ENCODE measurements at places on chromosomes 1 and 21.

- no peak for DNase-seq
Observed at GRCh38 chr21:42374457-42374856, 8.1 kb upstream of the TFF1 start.

DNA sequence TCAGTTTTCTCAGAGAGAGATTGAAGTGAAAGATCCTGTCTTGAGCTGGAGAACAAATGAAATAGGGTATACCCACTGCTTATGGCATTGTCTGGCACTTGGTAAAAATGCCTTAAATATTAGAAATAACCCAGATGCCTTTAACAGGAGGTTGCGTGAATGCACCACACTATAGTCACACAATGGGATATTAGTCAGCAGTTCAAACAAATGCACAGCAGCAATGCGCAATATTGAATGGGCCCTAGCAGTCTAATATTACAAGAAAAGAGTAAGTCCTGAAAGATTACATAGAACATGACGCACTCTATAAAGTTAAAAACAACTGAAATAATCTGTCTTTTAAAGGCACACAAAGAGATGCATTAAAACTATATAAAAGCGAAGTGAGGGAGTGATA is 161.1 kb downstream of the EDEM3 start:
- DNase-seq: no peak

- DNase-seq: no peak
Observed at GRCh38 chr21:41059871-41060270, 108.1 kb upstream of the BACE2 start.

GRCh38 chr1:176795929-176796328 is 333.0 kb downstream of the PAPPA2 start:
- no peak for DNase-seq

- no peak for DNase-seq
Observed at GRCh38 chr1:11997081-11997850, 17.0 kb downstream of the MFN2 start.

DNA sequence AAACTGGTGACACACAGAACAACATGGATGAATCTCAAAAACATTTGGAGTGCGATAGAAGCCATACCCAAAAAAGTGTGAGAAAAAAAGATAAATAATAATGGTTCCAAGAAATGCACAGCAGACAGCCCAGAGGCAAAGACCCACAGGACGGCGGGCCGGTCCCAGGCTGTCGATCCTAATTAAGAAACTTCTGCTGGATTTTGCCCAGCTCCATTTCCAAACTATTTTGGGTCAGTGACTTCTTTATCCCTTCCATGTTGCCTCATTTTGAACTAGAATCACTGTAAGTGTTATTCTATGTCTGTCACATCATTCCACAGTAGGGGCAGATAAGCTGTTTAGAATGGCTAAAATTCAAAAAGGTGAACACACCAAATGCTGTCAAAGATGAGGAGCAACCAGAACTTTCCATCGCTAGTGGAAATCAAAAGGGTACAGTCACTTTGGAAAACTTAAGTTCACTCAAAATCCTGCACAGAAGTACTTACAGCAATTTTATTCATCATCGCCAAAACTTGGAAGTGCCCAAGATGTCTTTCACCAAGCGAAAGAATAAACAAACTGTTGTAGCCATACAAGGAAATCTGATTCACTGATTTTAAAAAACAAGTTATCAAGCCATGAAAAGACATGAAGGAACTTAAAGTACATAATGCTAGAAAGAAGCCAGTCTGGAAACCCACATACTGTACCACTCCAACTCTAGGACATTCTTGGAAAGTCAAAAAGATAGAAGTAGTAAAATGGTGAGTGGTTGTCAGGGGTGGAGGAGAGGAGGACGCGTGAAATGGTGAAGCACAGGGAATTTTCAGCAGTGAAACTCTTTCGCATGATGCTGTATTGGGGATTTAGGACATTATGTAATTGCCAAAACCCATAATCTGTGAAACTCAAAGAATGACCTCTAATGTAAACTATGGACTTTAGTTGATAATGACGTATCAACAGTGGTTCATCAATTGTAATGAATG is 7.5 kb downstream of the NBPF1 start:
- no peak for DNase-seq

- peak; percentile 92 for DNase-seq
Observed at GRCh38 chr1:207050480-207051190, 373 bp downstream of the YOD1 start.

DNA sequence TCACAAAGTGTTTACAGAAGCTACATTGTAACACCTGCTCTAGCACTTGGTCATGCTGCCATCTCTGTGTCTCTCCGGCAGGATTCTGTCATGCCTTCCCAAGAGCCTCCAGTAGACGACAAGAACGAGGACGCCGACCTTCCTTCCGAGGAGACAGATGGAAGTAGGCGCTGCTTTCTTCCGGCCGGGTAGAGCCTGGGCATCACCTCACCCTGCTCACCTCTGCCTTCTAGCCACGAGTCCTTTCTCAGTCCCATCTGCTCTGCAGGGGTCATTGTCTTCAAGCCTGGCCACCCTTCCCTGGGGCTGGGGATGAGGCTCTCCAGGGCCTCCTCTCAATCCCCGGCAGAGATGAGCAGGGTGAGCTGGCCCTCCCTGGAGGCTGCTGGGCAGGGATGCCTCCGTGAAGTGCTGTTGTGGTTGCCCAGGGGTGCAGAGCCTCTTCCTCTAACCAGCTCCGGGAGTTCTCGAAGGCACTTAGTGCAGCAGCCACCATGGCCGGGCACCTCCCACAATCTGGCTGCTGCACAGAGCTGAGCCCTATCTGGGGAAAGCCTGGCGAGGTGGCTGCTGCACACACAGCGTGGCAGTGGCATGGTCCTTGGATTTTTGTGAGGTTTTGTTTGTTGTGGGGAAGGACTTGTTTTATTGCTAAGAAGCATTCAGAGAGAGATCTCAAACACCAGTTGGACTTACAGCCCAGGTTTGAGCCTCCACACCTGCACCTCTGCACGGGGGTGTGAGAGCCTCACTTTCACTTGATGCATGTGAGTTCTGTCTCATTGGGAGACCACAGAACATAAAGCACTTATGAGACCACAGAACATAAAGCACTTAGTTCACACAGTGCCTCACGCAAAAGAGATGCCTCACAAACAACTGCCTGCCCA is 48.4 kb downstream of the FAAP20 start:
- DNase-seq: no peak

DNA sequence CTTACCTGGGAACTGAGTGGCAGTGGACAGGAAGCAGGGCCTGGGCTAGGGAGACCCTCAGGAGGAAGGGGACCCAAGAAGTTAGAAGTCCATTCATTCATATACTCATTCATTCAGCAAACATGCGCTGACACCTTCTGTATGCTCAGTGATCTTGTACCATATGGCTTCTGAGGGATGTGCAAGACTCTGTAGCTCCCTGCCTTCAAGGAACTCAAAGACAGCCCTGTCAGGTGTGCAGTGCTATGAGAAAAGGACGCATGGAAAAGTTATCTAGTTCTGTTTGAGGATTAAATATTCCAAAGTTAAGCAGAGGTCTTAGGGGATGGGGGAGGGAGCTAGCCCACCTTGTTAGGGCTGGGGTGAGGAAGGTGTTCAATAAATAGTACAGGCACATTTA is 12.5 kb downstream of the DMAP1 start:
- DNase-seq: no peak

DNA sequence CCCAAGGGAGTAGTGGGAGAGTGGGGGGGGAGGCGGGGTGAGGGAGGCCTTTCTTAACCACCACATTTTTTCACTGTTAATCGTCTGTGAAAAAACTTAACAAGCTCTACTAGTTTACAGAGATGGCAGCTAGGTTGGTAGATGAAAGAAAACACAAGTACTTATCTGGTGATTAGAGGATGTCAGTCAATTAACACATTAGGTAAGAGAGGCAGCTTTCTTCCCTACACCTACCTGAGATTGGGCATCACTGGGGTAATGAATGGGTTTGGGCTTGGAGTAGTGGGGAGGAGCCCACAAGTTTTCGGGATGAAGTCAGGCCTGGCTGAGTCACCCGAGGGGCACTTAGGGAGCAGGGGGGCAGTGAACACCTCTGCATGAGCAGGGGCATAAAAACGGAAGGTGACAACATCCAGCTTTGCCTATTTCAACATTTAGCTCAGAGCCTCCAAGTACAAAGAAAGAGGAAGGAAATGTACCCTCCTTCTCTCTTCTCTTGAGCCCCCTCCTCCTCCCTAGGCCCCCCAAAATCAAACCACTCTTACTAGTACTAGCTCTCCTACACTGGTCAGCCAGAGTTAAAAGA is 2.5 kb downstream of the LBR start:
- no peak for DNase-seq

DNA sequence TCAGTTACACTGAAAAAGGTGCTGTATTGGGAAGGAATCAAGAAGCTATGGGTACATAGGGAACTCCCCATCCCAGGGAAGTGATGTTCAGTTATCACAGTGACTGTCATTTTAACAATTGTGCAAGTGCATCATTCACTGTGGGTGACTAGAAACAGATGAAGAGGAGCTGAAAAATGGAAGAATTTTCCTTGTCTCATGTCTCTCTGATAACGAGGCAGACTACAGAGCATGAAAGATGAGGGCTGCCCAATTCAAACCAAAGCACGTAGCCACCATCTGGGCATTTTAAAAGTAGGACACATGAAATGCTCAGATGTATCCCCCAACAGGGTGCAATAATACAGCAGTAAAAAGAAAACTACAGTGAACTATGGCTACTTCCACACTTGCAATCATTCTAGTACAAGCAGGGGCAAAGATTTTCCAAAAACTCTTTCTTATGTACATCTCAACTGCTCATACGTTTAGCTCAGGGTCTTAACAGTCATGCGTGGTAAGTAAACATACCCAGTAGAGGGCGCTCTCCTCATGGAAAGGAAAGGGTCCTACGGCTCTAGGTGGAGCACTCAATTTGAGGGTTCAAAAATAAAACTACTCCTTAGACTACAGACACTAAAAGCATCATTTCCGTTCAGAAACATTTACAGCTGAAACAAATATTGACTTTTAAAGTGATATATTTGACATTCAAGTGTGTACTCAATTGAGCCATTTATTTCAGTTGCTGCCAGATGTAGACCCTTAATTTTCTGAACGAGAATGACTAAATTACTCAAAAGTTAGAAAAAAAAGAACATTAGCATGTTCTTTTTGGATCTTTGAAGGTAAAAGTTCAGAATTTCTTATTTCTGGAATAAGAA is 143.2 kb downstream of the KCTD3 start:
- DNase-seq: no peak

DNA sequence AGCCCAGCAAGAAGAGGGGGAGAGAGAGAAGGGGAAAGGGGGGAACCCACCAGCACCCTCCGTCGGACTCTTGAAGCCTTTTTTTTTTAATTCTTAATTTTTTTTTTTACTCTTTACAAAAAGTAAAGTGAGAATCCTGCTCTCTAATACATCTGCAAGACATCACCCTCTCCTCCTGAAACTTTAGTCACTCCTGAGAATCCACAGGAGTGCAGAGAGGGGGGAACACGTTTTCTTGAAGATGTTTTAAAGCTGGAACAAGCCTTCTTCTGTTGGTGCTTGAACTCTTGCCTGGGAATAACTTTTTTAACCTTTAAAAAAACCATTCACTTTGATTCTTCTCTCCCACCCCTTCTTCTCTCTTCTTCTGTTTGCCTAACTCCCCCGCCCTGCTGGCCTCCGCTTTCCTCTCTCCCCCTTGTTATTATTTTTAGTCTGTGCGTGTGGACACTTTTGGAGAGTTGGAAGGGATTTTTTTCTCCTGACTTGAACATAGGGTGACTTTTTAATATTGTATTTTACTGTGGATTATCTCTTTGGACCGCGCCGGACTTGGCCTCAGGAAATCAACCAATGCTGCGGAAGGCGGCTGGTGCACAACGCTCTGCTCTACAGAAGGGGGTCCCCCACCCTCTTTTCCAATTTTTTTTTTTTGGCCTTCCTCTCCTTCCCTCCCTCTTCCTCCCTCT is 383 bp upstream of the PRRX1 start:
- DNase-seq: no peak

All from thyroid gland (tissue), 4 donors.